ENCODE measurements at places on chromosomes 7 and 10. TPM values are rescaled to one million over a fixed set of nuclear protein-coding genes. Genes with fewer than 3 reads are reported as not detected.

HKDC1 gene
- under 0.01 TPM for total RNA-seq

EN2 gene
- total RNA-seq = under 0.01 TPM

AGAP6 gene
- 2.1 TPM for total RNA-seq

CCDC172 gene
- total RNA-seq = not detected

SH2D4B gene
- under 0.01 TPM for total RNA-seq

IFIT5 gene
- 13.4 TPM for total RNA-seq

CPED1 gene
- total RNA-seq = 2.8 TPM

SND1 gene
- total RNA-seq = 158 TPM
